ENCODE measurements at places on chromosomes 2 and 18.

GRCh38 chr2:150320608-150321007 lies 166.9 kb downstream of the RND3 start:
- no peak for DNase-seq

GRCh38 chr2:27890924-27891672 lies 569 bp downstream of the BABAM2 start:
- no peak for DNase-seq

- DNase-seq = no peak
These were observed 51.0 kb upstream of the KCNG2 start for GRCh38 chr18:79746730-79747129.

DNA sequence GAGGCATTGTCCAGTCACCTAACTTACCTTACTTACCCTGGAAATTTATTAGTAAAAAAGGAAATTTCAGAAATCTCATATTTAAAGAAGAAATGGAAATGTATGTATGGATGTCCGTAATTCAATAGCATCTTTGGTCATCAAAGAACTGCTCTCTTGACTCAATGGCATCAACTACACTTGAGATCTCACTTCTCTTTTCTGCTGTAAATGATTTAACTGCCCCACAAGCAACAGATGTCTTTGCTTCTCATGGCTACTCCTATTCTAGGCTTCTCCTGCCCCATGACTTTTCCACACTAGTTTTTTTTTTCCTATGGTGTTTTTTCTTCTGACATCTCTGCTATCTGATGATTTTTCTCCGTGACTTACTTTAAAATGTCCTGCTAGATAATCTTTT lies 34.0 kb upstream of the ERMN start:
- DNase-seq = no peak

DNA sequence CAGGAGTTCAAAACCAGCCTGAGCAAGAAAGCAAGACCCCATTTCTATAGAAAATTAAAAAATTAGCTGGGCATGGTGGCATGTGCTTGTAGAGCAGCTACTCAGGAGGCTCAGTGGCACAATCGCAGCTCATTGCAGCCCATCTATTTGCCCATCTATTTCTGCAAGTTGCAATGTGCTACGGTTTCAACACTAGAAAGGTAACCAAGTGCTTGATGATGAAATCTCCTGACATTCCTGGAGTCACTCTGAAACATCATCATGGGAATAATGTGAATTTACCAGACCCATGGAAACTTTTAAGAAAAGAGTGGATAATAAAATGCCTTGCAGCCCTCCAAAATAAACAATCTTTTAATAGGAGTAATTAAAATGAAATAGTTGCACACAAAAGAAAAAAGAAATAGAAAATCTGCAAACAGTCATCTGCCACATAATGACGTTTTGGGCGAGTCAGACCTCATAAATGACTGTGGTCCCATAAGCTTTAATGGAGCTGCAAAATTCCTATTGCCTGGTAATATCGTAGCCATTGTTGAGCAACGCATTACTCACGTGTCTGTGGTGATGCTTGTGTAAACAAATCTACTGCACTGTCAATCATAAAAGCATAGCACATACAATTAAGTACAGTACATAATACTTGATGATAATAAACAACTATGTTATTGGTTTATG lies 46.6 kb upstream of the AMMECR1L start:
- DNase-seq = no peak

- no peak for DNase-seq
These were observed 546.7 kb downstream of the EPHA4 start for GRCh38 chr2:221025398-221025797.

- DNase-seq = peak; percentile 34
These were observed 437.5 kb downstream of the NR4A2 start for GRCh38 chr2:155895016-155895415.

Measured in non-pigmented ciliary epithelial cell (primary cell).